Fibroblast of pulmonary artery (primary cell): ENCODE measurements at places on chromosomes 12 and 14.

DNA sequence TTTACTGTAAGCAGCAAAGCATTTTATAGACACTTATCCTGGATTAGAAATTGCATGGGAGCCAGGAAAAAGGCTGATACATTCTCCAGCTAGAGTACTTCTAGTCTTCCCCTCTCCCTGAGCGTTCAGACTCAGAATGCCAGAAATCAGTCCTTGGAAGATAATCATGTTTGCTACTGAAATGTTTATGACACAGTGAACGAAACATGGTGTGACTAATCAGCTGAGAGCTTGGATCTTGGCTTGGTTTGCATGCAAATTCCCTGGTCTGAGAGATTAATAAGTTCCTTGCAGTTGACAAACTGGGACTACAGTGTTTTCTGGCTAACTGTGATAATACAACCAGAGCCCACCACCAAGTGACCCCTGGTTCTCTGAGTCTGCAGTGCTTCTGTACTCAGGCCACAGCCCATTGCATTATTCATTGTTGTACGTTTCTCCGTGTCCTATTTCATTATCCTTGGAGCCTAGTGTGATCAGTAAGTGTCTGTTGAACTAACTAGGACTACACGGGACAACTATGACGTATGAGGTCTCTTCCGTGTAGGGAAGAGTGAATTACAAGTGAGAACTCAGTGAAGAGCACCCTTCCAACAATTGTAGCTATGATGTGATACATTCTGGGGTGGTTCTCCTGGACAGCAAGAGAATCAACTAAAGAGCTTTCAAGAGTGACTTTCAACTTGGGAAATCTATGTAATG, 34.6 kb upstream of the EVL start:
- peak; percentile 88 for DNase-seq

- DNase-seq: peak; percentile 13
Measured at GRCh38 chr12:26612203-26612602, 220.8 kb downstream of the ITPR2 start.

DNA sequence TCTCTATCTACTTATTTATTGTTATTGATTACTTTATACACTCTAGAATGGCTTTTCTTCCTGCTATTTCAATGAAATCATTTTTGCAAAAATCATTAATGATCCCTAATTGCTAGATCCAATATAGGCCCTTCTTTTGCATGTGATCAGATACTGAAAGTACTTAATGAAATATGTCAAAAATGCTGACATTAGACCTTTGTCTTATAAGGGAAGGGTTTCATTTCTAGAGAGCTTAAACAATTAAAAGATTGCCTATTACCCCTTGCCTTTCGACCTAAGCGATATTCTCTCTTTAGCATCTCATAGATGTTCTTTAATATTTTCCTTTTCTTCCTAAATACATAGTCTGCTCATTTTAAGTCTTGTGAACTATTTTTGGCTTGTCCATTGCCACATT, 101.1 kb downstream of the KTN1 start:
- no peak for DNase-seq

DNA sequence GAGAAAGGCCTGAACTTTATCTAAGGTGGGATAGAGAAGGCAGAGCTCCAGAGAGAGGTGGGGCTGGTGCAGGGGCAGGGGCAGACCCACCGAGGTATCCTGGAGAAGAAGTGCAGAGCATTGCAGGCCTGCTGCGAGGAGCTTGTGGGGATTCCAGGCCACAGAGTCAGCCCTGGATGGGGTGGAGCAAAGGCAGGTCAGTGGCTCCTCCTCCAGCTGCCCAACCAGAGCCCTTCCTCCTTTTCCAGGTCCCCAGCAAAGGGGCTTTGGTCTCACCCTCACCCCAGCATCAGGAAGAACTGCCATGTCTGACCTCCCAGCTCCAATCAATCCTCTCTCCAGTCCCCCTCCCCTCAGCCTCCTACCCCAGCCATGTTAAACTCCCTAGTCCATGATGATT, 19.8 kb upstream of the ZNF740 start:
- no peak for DNase-seq

DNA sequence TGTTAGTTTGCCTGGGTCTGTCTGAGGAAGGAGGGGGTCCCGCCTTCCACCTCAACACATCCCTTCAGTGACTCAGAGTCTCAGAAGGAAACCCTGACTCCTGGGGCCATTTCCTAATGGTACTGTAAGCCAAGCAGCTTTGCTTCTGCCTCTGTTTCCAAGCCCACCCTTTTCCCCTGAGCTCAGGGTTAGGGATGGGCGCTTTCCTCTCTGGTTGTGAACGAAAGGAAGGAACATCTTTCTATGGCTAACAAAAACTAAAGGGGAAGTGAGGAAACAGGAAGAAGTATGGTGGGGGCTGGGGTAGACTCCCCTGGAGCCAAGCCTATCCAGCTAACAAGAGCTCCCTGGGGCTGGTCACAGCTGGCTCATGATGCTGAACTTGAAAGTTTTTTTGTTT, 11.6 kb upstream of the UNC119B start:
- DNase-seq: no peak

DNA sequence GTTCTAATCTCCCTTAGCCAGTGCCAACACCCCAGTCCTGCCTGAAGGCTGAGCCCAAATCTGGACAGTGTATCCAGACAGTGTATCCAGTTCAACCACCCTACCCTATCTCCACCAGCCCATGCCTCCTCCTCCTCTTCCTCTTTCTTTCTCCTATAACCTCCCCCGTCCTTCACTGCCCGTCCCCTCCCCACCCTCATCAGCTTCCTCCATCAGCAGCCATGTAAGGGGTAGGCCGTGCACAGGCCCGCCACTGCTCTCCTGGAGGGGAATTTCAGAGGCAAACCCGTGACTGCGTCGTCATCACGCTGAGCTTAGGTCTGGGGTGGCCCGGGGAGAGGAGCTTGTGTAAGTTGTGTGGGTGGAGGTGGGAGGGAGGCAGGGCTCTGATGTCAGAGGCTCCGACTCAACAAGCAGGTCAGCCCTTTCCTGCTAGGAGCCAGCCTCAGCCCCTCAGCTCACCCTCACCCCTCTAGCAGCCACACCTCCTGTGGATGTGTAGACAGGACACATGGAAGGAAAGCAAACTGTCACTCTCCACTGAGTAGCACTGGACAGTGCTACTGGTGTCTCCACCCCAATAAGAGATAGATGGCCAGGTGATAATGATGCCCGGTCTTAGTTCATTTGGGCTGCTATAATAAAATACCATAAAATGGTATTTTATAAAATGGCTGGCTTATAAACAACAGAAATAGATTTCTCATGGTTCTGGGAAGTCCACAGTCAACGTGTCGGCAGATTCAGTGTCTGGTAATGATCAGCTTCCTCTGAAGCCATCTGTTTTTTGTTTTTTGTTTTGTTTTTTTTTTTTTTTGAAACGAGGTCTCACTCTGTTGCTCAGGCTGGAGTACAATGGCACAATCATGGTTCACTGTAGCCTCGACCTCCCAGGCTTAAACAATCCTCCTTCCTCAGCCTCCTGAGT, 50.5 kb downstream of the IRF2BPL start:
- peak; percentile 88 for DNase-seq

- DNase-seq: peak; percentile 26
Measured at GRCh38 chr12:80064269-80064668, 35.1 kb upstream of the OTOGL start.

DNA sequence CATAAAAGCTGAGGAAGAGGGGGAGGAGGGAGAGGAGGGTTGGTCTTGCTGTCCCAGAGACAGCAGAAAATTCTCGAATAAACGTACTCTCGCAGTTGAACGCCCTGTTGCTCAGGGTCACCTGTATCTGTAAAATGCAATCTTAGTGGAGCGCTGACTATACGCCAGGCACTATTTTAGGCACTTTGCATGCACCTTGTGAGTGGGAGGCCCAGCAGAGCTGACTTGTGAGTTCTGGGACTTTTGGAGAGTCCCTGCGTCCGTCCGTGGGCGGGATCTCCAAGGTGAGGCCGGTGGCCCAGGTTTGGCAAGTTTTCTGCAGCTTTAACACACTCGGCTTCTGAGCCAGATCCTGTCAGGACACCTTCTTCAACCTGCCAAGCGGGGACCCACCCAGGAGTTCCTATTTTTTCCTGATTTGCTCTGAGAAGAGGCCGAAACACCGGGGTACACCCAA, 32.5 kb upstream of the PLEKHG6 start:
- DNase-seq: no peak

- DNase-seq: peak; percentile 68
Measured at GRCh38 chr14:38339696-38340095, 83.8 kb upstream of the CLEC14A start.

- DNase-seq: no peak
Measured at GRCh38 chr12:109844091-109844490, 10.9 kb upstream of the TRPV4 start.

GRCh38 chr12:124909831-124910560, 4.5 kb downstream of the UBC start:
- peak; percentile 54 for DNase-seq

- peak; percentile 85 for DNase-seq
Measured at GRCh38 chr12:85866986-85867776, 6.9 kb upstream of the NTS start.

DNA sequence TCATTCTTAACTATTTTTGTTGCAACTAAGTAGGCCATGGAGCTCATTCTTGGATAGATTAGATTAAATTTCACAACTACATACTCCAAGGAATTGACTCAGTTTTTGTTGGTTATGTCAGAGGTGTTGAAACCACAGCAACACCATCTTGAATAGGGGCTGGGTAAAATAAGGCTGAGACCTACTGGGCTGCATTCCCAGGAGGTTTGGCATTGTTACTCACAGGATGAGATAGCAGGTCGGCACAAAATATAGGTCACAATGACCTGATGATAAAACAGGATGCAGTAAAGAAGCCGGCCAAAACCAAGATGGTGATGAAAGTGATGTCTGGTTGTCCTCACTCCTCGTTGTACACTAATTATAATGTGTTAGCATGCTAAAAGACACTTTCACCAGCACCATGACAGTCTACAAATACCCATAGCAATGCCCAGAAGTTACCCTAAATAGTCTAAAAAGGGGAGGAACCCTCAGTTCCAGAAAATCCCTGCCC, 20.9 kb downstream of the DMAC2L start:
- DNase-seq: peak; percentile 99

GRCh38 chr14:75907756-75908359, 73.9 kb downstream of the TGFB3 start:
- no peak for DNase-seq

DNA sequence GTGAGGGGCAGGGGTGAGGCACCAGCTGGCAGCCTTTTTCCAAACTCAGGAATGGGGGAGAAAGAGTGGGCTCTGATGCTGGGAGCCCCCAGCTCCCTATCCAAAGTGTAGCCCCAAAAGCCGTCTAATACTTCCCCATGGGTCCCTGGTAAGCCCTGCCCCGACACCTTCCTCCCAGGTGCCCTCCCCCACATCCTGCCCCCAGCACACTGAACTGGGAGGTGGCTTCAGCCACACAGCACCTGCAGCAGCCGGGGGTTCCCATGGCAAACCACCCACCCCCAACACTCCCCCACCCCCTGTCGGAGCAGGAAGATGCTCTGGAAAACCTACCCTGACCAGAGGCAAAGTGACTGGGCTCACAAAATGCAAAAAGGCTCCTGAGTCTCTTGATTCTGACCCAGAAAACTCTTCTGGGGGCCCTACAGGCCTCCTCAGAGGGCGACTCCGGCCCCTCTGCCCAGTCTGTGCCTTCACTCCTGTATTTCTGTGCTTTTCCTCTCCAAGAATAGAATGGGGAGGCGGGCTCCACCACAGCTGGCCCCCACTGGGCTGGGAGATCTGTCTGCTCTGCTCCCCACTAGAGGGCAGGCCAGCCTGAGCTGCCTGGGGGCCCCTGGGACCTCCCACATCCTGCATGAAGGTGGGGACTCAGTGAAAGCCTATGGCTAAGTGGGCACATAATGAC, 81.6 kb downstream of the ITPK1 start:
- no peak for DNase-seq

DNA sequence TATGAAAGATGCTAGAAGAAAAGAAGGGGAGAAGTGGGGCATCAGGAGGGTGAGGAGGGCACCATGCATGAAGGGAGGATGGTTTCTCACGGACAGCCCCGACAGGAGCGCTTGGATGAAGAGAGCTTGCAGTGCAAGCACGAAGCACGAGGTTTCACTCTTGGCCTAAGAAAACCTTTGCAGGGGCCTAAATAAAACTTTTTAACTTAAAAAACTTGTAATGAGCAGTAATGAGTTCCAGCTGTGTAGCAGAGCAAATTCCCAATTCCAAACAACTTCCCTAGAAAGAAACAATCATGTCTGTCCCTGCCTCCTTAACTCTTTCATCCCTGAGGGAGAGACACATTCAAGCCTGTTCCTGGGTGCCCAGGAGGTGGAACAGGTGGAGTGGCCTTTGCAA, 119.5 kb downstream of the PAH start:
- no peak for DNase-seq

GRCh38 chr12:108750526-108750925, 19.2 kb upstream of the CORO1C start:
- DNase-seq: no peak

- DNase-seq: no peak
Measured at GRCh38 chr14:65850429-65851135, 438.1 kb downstream of the FUT8 start.

GRCh38 chr12:98970950-98971349, 325.9 kb downstream of the APAF1 start:
- no peak for DNase-seq

DNA sequence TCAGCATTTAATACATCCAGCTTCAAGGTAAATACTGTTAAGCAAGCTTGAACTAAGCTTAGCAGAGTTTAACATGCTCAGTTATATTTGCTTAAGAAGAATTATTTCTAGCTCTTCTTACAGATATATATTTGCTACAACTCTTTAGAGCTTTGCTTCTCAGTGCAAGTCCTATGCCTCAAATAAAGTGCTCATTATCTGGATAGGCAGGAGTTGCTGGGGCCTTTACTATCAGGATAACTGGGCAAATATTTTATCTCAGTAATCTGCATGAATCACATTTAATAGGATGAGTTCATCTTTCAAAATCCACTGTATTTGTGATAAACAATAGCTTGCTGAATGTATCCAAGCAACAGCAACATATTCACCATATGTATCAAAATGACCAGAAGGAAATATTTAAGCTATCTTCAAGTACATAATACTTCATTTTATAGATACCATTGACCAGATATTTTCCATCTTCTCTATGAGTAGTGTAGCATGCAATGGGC, 187.6 kb downstream of the NOVA1 start:
- peak; percentile 8 for DNase-seq

GRCh38 chr12:87467936-87468335, 561.3 kb downstream of the C12orf50 start:
- no peak for DNase-seq

- no peak for DNase-seq
Measured at GRCh38 chr12:77166696-77167095, 101.3 kb upstream of the E2F7 start.

GRCh38 chr14:34227834-34228649, 234.0 kb downstream of the SPTSSA start:
- DNase-seq: peak; percentile 66

DNA sequence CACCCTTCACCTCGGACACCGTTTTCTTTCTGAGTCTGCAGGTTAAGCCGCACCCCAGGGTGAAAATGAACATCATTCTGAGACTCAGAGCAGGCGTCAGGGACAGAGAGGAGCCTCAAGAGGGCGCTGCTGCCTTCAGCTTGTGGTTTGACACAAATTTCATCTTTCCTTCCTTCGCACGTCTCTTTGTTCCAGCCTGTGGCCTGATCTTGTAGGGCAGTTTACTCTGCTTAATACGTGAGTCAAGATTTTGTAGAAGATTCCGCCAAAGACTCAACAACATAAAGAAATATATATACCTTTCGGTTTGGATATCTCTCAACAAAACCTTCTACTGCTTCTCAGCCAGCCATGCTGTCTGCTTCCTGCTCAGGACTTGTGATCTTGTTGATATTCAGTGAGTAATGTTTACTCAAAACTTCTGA, 329.3 kb upstream of the OR4E1 start:
- no peak for DNase-seq
